Fibroblast of skin of right biceps (primary cell): ENCODE measurements at places on chromosomes 2 and 18.

DNA sequence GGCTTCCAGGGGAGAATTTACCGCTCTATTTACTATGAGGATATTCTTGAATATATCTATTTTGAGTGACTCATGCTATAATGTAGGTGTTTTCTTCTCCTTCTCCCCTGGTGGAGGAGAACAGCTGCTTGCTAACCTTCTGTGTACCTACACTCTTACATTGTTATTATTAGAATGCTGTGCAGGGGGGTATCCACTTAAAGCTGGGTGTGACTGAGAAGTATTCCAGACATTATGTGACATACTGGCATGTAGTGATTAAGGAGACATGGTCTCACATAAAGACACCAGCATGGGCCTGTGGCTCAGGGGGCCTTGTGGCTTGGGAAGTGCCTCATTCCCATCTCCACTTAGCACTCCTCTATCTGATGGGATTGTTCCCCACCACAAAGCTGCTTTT lies 287.9 kb downstream of the PTPRM start:
- DNase-seq: no peak

DNA sequence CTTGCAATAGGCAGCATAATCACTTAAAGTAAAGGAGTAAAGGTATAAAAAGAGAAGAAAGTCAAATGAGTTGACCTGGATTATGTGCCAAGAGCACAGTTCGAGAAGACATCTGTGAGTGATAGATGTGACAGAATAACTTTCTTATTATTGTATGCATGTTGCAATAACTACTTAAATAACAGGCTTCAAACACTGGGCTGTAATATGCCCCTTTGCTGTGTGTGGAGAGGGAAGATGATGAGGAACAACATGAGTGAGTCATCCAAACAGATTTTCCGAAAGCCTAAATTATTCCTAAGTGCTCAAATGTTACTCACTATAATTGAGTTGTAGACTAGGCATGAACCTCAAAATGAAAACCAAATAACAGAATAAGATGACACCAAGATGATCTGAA lies 328.1 kb downstream of the EXOC6B start:
- peak; percentile 36 for DNase-seq

DNA sequence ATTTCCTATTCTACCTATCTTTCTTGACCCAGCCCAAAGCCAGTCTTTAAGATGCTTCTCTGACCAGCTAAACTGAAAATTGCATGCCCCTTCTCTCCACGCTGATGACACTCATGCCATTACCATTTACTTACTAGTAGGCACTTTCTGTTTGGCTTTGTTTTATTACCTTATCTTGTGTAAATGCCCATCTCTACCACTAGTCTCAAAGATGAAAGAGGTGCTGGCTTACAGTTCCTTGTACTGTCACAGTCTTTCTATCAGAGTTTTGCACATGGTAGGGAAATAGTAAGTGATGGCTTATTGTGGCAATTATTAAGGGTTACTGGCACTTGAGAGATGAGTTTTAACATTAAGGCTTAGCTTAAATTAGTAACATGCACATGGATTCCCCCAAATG lies 352.1 kb downstream of the RBM43 start:
- DNase-seq: no peak

DNA sequence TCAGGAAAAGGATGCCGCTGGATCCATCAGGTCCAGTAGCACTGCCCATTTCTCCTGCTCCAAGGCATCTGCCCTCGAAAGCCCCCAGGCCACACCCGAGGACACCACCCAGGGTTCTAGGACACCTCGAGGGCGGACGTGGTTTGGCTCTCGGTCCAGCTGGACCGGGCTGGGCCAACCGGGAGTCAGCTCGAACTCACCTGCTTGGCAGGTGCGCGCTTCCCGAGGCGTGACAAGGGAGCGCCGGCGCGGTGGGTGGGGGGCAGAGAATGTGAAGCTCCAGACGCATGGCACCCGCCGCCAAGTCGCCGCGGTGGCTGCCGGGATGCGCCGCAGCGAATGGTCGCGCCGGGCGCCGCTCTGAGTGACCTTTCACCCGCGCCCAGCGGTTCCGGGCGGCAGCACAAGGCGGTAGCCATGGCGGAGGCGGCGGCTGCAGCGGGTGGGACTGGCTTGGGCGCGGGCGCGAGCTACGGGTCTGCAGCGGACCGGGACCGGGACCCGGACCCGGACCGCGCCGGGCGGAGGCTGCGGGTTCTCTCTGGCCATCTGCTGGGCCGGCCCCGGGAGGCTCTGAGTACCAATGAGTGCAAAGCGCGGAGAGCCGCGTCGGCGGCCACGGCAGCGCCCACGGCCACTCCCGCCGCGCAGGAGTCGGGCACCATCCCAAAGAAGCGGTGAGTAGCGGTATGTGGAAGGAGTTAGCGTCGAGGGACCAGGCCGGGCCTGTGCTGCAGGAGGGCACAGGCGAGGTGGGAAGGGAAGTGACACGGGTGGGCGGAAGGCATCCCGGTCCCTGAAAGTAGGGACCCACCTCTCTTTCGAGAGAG lies at the start of gene AGPS:
TSS of gene AGPS (plus strand) at position 401 of the 830 bp plus-strand sequence. CDS start at position 418, 17 bp downstream.
- peak; percentile 67 for DNase-seq

GRCh38 chr2:39469807-39470206 lies 32.7 kb upstream of the MAP4K3 start:
- DNase-seq: peak; percentile 65

GRCh38 chr2:215540658-215541057 lies 104.8 kb upstream of the FN1 start:
- peak; percentile 96 for DNase-seq
